NCI-H187 treated with DMSO at 0.1 percent for 48 hours (cell line): ENCODE measurements at places on chromosomes 13 and 19.

- no peak for DNase-seq
These were observed 533 bp downstream of the TNFSF9 start for GRCh38 chr19:6531163-6531955.

DNA sequence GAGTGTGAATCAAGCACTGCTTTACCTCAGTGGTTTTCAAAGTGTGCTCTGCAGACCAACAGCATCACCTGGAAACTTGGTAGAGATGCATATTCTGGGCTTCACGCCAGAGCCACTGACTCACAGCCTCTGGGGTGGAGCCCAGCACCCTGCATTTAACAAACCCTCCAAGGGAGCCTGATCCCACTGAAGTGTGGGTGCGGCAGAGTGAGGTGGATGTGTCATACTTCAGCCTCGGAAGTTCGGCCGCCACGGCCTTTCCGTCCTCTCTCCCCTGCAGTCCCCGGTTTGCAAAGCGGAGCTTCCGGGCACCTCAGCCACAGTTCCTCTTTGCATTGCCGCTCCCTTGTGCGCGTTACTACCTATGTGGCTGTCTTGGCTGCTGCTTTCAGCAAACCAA lies 33.3 kb upstream of the MICU2 start:
- peak; percentile 21 for DNase-seq

DNA sequence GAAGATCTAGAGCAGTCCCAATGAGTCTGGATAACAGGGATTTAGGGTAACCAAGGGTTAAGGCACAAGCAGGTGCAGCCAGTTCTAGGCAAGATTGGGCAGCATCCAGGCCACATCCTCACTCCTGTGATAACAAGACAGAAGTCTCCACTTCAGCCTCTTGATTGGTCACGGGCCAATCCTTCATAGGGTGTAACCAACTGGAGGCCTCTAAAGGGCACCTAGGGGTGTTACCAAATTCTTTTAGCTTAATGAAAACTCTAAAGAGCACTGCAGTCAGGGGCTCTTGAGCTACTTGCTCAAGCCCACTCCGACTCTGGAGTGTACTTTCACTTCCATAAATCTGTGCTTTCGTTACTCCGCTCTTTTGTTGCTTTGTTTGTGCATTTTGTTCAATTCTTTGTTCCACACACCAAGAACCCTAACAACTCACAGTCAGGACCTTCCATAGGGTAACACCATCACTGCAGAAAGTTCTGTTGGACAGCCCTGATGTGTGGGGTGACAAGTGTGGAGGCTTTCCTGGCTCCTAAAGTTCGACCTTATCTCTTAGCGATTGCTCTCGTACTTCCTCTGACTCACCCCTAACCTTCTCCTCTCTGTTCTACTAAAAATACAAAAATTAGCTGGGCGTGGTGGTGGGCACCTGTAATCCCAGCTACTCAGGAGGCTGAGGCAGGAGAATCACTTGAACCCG lies 36.1 kb downstream of the ZSWIM9 start:
- DNase-seq = no peak

- no peak for DNase-seq
These were observed 446.6 kb downstream of the KLF5 start for GRCh38 chr13:73505376-73505890.

GRCh38 chr13:40192452-40192851 lies 474.0 kb downstream of the FOXO1 start:
- DNase-seq = no peak

- DNase-seq = no peak
These were observed 29.5 kb downstream of the SLC25A15 start for GRCh38 chr13:40818926-40819325.

- DNase-seq = no peak
These were observed 605.8 kb downstream of the PCDH9 start for GRCh38 chr13:66624302-66624701.

DNA sequence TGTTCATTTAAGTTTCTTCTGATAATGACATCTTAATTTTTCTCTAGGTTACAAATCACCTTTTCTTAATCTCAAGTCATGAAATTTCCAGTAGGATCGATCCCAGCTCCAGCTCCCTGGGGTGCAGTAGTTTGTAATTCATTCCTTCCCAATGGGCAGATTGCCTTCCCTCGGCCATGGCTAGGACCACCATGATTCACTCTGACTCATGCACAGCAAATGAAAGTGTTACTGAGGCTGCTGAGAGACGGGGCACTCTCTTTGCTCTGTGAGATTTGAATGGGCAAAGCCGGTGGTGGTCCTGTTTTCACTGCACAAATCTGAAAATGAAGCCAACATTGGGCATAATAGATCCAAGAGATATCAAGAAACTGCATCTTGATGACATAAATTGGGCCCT lies 202.8 kb upstream of the IRS2 start:
- no peak for DNase-seq

DNA sequence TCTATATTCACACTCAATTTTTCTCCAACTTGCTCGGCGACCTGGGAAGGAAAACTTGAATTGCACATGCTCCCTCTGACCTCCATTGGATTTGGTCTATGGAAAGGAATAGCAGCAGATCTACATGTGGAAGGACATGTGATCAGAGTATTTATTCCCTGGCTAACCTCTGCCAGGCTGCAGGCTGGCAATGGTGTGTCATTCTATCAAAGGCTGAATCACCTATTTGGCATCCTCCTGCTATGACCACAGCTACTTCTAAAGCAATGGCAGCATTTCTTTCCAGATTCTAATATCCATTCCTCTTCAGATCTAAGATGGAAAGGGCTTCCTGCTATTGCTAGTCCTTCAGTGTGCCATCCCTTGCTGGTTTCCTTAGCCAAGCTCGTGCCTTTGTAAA lies 144.3 kb upstream of the FREM2 start:
- DNase-seq = no peak

- DNase-seq = no peak
These were observed 192.5 kb upstream of the PCDH20 start for GRCh38 chr13:61608138-61608537.

DNA sequence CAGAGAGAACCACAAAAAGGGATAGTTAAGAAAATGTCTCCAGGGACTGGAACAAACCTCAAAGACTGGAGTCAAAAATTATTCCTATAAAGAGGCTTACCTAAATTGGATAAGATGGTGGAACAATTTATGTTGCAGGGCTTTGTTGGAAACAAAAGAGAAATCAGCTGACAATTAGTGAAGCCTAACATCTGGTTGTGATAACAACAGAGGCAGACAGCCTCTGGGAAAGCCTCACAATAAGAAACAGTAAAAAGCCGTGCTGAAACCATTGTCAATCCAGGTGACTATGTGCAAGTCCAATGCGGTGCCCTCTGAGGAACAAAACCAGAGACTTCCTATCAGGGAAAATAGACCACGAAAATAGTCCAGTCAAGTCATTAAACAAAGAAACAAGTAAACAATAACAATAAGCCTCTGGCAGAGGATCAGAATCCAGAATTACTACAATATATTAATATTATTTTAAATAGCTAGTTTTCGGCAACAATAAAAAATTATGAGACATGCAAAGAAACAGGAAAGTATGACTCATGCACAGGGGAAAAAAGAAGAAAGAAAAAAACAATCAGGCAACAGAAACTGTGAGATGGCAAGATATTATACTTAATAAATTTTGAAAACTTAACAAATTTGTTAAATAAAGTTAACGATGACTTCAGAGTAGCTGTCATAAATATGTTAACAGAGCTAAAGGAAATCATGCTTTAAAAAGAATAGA lies 99.7 kb upstream of the RXFP2 start:
- no peak for DNase-seq

DNA sequence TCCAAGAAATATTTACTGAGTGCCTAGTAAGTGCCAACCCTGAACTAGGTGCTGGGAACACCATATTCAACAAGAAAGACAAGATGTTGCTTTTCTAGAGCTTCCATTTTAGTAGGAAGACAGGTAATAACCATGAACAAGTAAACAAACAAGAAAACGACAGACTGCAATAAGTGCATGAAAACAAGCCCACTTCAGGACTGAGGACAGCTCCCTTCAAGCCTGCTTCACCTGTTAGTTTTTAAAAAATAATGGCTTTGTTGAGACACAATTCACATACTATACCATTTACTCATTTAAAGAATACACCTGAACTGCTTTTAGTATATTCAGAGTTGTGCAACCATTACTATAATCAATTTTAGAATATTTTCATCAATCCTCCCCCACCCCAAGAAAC lies 30.4 kb downstream of the CYP4F22 start:
- no peak for DNase-seq

GRCh38 chr19:47067215-47067847 lies 18.9 kb upstream of the TMEM160 start:
- DNase-seq = no peak

DNA sequence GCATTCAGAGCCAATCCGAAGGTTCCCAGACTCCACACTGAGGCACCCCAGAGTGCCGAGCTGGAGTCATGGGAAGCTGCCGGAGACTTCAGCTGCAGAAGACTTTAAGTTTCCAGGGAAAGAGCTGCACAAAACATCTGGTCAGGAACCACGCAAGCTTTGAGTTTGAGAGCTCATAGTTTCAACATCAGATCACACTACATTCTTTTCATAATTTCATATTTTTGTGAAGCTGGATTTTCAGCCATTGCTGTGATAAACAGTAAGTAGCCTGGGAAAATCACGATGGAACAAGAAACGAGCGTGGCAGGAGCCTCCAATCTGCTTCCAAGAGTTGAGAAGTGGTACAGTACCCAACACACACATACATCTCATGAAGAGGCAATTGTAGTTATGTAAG lies 25.5 kb upstream of the ATP12A start:
- DNase-seq = no peak

DNA sequence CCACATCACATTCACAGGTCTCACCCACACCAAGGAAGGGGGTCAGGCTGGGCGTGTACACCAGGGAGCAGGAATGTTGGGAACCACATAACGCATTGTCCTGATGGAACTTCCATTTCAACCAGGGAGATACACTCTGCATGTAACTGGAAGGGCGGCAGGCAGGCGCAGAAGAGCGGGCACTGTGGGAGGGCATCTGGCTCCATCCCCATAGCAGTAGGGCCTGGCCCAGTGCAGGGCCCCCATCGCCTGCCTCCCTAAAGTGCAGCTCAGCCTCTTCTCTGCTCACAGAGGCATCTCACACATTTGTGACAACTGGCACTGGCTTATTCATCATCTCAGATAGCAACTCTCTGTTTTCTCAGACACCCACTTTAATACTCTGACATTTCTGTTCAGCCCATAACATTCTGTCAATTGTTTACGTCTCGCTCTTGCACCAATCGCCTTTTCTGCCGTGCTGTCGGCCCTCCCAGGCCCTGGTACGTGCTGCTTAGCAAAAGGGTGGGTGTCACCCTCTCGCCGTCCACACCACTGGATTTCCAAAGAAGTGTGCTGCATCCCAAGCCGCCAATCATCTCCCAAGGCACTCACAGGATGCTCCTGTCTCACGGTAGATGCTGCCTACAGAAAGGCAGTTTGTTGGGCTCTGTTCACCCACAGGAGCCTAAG lies 353.3 kb upstream of the ZNF507 start:
- DNase-seq = no peak

GRCh38 chr13:48542581-48543341 lies 9.9 kb upstream of the RCBTB2 start:
- DNase-seq = peak; percentile 24

- no peak for DNase-seq
These were observed 60.1 kb downstream of the DCT start for GRCh38 chr13:94419304-94419924.

- DNase-seq = no peak
These were observed 5.3 kb upstream of the ZNF497 start for GRCh38 chr19:58367698-58368454.

- DNase-seq = no peak
These were observed 10.1 kb downstream of the AP2S1 start for GRCh38 chr19:46840498-46840942.

DNA sequence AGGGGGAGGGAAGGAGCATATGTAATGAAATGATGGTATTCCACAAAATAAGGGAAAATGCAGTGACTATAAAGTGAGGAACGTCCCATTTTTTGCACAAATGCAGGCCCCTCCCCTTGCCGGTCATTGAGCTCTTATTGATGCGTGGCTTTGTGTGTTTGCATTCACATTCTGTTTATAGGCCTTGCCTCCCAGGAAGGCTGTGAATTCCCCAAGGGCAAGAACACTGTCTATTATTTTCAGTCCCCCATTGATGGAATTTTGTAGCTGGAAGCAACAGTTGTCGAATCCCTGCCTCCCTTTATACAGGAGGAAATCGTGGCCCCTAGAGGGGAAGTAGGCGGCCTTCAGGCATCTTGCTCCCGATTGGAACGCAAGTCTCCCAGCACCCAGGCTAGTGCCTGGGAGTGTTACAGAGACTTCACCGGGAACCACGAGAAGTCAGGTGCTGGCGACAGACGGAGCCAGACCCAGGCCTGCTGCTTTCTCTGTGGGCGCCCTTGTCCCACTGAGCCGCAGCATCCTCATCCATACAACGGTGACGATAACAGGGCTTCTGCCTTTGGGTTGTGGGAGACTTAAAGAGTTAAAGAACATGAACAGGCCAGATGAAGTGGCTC lies 6.9 kb downstream of the SBSN start:
- DNase-seq = no peak

- peak; percentile 58 for DNase-seq
These were observed at the start of gene KBTBD7 for GRCh38 chr13:41193919-41194824. Gene KBTBD7 (minus strand): TSS chr13:41194569. CDS start chr13:41194257, 312 bp downstream.

DNA sequence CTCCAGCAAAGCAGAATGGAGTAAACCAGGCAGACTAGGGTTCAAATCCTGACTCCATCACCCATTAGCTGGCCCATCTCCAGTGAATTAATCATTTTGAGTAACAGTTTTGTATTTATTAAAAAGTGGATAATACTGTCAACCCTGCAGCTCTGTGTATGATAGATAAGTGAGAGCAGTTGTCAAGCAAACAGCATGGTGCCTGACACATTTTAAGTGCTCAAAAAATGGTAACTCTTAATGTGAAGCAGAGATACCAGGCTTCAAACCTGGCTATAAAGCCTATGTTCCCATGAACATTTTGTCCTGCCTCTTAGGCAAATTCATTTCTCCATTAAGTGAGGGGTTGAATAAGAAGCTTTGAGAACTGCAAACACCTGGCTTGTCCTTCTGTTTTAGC lies 409.6 kb downstream of the TBC1D4 start:
- no peak for DNase-seq

DNA sequence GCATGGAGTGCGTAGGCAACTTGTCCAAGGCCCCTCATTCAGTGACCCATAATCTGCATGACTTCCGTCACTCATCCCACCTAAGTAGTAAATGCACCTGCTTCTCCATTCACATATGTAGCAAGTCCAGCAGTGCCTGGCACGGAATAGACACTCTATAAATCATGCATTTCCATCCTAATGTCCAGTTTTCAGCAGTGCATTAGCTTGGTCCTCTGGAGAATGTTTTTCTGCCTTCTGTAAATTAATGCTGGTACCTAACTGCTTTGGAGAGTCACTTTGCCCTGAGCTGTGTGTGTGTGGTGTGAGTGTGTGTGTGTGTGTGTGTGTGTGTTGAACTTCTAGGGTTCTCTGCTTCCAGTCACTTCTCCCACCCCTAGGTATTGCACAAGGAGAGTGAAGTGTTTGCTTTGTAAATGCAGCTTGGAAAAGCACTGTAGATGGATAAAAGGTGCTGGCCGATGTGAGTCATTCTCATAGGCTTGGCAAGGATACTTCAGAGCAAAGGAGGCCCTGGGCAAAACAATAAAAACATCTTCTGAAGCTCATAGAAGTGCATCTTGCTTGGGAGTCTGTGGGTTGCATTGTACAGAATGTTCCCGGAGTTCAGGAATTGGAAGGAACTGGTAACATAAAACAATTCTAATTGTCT lies 181.8 kb downstream of the KATNAL1 start:
- peak; percentile 90 for DNase-seq

- no peak for DNase-seq
These were observed 52.1 kb downstream of the NFIX start for GRCh38 chr19:13047374-13047773.
